Hematopoietic multipotent progenitor cell (in vitro differentiated cells): ENCODE measurements at places on chromosomes 11 and 22. TPM values are rescaled to one million over a fixed set of nuclear protein-coding genes. Genes with fewer than 3 reads are reported as not detected.

SBF2 gene
- 17.0 TPM for total RNA-seq

MYOD1 gene
- total RNA-seq = not detected

MAJIN gene
- total RNA-seq = not detected

CD151 gene
- total RNA-seq = 145 TPM

SEC14L6 gene
- under 0.01 TPM for total RNA-seq

FADS3 gene
- 52.2 TPM for total RNA-seq

CCDC89 gene
- total RNA-seq = under 0.01 TPM

LYVE1 gene
- not detected for total RNA-seq

OR5P2 gene
- total RNA-seq = not detected

MYRF gene
- total RNA-seq = 0.27 TPM

CARD16 gene
- total RNA-seq = 5.9 TPM

MRGPRE gene
- total RNA-seq = not detected

OR52I2 gene
- not detected for total RNA-seq

ANO3 gene
- total RNA-seq = under 0.01 TPM

EXPH5 gene
- total RNA-seq = 1.6 TPM

CABP4 gene
- total RNA-seq = 1.6 TPM

TSKU gene
- 0.27 TPM for total RNA-seq

ACRV1 gene
- not detected for total RNA-seq

RAB36 gene
- 1.1 TPM for total RNA-seq

RBMXL2 gene
- under 0.01 TPM for total RNA-seq

DEUP1 gene
- total RNA-seq = not detected

P2RX3 gene
- not detected for total RNA-seq

EFCAB6 gene
- 0.54 TPM for total RNA-seq

OVOL1 gene
- 0.27 TPM for total RNA-seq

HBB gene
- total RNA-seq = 708 TPM

MMP11 gene
- 3.2 TPM for total RNA-seq

GPR83 gene
- total RNA-seq = not detected

TREH gene
- total RNA-seq = not detected

DNAJB13 gene
- under 0.01 TPM for total RNA-seq

ZP1 gene
- not detected for total RNA-seq

CACNA1I gene
- total RNA-seq = under 0.01 TPM

SNRPD3 gene
- total RNA-seq = 134 TPM

CYTH4 gene
- total RNA-seq = 65.7 TPM

TRPT1 gene
- 33.1 TPM for total RNA-seq

LAYN gene
- 0.27 TPM for total RNA-seq

ASCL2 gene
- total RNA-seq = 6.7 TPM

C11orf87 gene
- under 0.01 TPM for total RNA-seq

TMEM191B gene
- total RNA-seq = 1.3 TPM

ANO1 gene
- total RNA-seq = not detected

OPCML gene
- total RNA-seq = not detected

SLC43A1 gene
- 81.6 TPM for total RNA-seq

CD3G gene
- total RNA-seq = under 0.01 TPM

SPDYC gene
- total RNA-seq = not detected

OR4A16 gene
- total RNA-seq = not detected

DAGLA gene
- total RNA-seq = 0.54 TPM

VPREB1 gene
- 3.5 TPM for total RNA-seq

TUBA8 gene
- total RNA-seq = 2.4 TPM

TMEM258 gene
- 96.7 TPM for total RNA-seq

ASRGL1 gene
- total RNA-seq = 16.4 TPM

APOBEC3G gene
- total RNA-seq = 38.8 TPM

MS4A6E gene
- total RNA-seq = not detected

FAM227A gene
- total RNA-seq = 1.3 TPM

PRG3 gene
- total RNA-seq = not detected

TMPRSS5 gene
- 0.27 TPM for total RNA-seq

MOGAT2 gene
- under 0.01 TPM for total RNA-seq
